Ammon's horn (tissue), 1 donor: ENCODE measurements at places on chromosomes 2 and 18.
A peak's percentile ranks its signal among the peaks of the same experiment; 100 is the strongest.

DNA sequence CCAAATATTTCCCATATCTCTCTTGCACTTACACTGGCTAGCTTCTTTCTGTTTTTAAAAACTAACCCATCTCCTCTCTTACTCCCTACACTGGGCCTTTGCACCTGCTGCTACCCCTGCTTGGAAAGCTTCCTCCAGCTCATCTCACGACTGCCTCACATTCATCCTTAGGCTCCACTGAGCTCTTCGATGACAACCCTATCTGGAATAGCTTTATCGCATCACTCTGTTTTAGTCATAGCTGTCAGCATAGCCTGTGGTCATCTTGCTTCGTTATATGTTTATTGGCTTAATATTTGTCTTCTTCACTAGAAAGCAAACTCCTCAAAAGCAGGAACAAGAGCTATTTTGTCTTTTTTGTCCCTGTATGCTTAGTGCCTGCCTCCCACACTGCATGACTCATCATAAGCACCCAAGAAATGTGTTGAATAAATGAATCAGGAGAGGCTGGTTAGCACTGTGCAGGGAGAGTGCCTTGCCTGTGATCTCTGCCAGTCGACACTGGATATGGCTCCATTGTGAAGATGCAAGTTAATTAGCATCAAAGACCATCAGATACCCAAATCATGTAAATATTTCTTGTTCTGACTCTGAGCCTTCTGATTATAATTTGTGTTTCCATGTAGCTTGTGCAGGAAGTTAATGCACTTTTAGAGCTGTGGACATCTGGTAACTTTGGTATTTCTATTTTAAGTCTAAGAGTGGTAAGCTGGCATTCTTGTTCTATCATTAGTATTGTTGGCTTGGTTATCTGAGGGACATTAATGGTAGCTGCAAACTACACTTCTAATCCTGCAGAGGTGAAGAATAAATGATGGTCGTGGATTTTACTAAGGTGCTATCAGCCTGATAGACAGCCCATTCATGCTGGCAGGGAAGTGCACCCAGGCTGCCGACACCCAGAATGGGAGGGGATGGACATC is 10.3 kb upstream of the DYTN start:
- peak; percentile 75 for DNase-seq

DNA sequence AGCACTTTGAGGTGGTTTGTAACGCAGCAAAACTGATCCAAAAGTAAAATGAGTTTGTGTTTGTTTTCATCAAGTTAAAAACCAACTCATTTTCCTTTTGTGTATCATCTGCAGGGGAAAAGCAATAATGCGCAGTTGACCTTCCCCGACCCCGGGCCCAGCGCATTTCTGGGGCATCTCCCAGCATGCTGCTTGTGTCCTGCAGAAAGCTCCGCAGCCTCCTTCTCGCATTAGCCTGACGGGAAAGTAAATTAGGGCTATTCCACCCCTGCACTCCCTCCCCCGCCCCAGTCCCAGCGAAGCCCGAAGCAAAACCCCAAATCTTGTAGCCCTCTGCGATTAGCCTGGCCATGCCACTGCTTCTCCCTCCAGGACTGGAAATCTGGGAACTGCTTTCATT is 82.0 kb upstream of the PPM1B start:
- DNase-seq: peak; percentile 26

GRCh38 chr2:97998431-97999005 is 2.8 kb upstream of the TMEM131 start:
- DNase-seq: no peak

GRCh38 chr2:18265614-18266586 is 294.6 kb downstream of the RDH14 start:
- no peak for DNase-seq

DNA sequence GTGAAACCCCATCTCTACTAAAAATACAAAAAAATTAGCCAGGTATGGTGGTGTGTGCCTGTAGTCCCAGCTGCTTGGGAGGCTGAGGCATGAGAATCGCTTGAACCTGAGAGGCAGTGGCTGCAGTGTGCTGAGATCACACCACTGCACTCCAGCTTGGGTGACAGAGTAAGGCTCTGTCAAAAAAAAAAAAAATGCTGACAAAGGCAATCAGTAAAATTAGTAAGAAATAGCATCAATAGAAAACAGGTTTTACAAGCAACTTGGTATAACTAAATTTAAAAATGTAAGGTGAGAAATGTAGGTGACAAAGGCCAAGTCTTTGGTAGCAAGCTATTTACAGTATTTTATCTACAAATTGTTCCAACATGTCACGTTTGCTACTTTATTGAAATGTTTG is 421.4 kb upstream of the RGPD4 start:
- no peak for DNase-seq

- DNase-seq: peak; percentile 41
Measured at GRCh38 chr18:63974991-63975390, 5.1 kb downstream of the SERPINB8 start.

DNA sequence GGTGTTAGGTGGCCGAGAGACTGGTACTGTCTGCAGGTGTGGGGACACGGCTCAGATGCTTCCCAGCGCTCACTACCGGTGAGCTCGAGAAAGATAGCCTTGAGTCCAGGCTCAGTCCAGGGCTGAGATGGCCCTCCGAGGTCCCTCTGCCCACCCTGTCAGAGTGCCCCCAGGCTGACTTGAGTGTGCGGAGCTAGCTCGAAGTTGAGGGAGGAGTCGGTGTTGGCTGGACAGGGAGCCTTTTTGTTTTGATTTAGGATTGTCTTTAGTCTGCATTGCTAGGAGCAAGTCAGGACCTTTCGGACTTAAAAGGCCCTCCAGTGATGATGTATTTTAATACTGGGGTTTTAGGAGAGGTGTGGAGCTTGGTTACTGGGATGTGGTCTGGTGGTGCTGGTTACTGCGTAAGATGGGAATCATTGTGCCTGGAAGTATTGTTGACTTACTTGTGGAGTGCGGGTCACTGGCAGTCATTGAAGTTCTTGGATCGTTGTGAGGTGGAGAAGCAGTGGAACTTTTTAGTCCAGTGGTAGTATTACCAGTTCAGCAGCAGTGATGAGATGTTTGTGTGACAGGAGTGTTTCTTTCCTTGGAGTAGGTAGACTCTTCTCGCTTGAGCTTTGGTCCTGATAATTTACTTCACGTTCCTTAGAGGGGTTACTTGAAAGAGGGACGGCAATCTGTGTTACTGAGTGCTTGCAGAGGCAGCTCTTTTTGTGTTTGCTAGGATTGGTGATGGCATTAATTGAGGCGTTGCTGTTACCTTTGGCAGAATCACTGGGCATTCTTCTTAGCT is 633 bp downstream of the KIAA1328 start:
- no peak for DNase-seq

DNA sequence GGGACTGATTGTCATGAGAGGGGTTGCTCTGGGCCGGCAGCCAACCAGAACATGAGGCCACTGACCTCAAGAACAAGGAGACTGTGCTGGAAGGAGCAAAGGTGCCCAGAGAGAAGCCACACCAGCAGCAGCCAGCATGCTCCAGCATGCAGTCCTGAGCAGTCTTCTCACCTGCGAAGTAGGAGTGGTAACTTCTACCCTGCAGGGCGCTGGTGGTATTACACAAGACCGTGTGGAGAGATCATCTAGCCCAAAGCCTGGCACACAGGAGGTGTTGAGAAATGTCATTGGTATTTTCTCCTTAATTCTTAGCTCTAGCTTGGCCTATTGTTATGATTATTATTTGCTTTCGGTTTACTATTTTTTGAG is 132.7 kb downstream of the TSN start:
- DNase-seq: no peak

DNA sequence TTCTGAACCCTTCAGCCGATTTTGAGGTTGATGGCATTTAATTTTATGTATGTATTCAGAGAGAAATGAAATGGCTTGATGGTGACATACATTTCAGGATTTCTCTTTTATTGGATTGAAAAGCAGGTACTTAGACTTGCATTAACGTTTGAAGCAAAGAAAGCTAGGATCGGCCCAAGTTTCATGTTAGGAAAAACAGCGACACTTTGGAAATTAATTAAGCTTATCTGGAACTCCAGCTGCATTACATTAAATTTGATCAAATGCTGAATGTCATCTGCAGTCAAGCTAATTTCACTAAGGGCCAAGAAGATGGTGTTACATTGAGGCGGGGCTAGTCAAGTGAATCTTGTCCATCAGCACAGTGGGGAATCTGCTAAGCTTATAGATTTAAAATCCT is 441.8 kb downstream of the IRS1 start:
- no peak for DNase-seq

GRCh38 chr2:11722292-11723060 is 24.0 kb upstream of the LPIN1 start:
- no peak for DNase-seq

GRCh38 chr2:43067254-43068040 is 159.0 kb downstream of the ZFP36L2 start:
- DNase-seq: no peak

DNA sequence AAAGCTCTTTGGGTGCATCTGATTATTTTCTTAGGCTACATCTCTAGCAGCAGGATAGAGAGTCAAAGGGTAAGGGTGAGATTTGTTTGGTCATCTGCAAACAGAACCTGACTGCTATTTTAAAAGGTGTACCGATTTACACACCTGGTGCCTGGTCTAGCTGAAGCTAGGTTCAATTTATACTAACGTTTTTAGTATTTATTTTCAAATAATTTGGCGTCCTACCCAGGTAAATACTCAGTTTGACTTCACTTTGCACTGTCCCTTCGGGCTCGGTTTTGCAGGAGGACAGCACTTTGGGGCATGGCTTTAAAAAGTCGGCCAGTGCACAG is 683 bp downstream of the PTRHD1 start:
- DNase-seq: no peak

DNA sequence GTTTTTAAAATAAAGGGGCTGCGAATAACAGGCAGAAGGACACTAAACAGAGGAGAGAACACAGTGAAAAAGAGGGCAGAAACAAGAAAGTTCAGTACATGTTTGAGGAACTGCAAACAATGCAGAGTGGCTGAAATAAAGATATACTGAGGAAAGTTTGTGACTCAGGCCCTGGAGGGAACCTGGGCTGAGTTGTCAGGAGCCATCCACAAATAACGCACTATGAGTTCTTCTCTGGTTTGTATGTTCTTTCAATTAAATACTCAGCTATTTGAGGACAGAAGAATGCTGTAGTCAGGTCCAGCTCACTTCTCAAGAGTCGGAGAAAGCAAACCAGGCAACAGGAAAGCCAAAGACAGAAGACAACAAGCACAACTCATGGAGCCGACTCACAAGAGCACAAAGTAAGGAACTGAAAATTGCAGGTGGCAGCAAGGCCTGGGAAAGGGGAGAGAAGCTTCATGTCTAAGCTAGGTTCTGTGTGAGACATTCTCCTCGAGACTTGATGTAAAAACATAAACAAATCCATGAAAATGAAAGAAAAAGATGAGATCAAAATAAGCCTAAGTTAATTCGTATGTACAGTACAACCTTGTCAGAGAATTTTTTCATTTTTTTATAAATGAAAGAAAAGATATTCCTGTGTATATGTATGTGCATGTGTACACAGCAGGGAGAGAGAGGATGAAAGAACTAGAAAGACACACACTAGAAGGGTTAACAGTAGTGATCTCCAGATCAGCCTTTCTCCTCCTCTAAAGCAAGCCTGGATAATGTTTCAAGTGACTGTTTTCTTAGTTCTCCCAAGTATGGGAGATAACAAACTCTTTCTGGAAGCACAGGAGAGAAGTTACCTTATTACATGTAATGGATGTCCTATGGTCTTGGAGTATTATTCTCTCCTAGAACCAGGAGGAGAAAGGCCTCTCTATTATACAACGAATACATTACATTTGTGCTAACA is 41.5 kb downstream of the CHN1 start:
- DNase-seq: no peak

GRCh38 chr2:20507166-20507692 is 60.4 kb downstream of the RHOB start:
- DNase-seq: no peak

GRCh38 chr2:44016282-44016681 is 20.5 kb upstream of the LRPPRC start:
- DNase-seq: peak; percentile 16

GRCh38 chr2:201813996-201814760 is 7.8 kb downstream of the CDK15 start:
- DNase-seq: no peak

GRCh38 chr2:54618646-54619565 is 104.6 kb upstream of the EML6 start:
- DNase-seq: no peak

- DNase-seq: peak; percentile 56
Measured at GRCh38 chr2:196263181-196263747, 91.9 kb upstream of the STK17B start.
